ENCODE measurements at places on chromosomes 4 and X.
A peak's percentile ranks its signal among the peaks of the same experiment; 100 is the strongest.

- peak; percentile 13 for DNase-seq
These were observed 9.9 kb downstream of the TNIP2 start for GRCh38 chr4:2745981-2746806.

- no peak for DNase-seq
These were observed 16.5 kb downstream of the PPP1R3F start for GRCh38 chrX:49286136-49286535.

DNA sequence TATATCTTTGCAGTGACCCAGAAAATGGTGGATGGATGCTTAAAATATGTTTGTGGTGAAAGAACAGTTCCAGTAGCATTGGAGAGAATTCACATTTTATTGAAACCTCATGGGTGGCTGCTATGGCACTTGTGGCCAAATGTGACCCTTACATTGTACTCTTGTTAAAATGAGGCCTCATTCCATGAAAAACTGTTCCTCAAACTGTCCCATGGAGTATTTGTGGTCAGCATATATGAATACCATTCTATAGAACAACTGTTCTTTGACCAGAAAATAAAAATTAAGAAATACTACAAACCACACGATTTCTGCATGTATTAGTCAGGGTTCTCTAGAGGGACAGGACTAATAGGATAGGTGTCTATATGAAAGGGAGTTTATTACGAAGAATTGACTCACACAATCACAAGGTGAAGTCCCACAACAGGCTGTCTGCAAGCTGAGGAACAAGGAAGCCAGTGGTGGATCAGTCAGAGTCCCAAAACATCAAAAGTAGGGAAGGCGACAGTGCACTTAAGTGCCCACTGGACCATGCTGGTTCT, 35.1 kb downstream of the GEMIN8 start:
- no peak for DNase-seq

- DNase-seq: no peak
These were observed 877 bp downstream of the JAKMIP1 start for GRCh38 chr4:6199422-6199921.

DNA sequence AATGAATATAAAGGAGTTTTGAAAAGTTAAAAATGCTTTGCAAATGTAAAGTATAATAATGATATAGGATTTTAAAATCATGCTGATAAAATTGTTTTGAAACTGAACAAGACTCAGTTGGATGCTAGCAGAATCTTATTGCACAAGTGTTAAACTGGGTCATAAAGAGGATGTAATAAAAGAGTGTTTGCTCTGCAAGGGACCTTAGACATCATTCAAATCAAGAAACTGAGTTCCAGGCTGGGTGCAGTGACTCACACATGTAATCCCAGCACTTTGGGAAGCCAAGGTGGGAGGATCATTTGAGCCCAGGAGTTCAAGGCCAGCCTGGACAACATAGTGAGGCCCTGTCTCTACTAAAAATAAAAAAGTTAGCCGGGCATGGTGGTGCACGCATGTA, 27.5 kb upstream of the DUSP21 start:
- no peak for DNase-seq

DNA sequence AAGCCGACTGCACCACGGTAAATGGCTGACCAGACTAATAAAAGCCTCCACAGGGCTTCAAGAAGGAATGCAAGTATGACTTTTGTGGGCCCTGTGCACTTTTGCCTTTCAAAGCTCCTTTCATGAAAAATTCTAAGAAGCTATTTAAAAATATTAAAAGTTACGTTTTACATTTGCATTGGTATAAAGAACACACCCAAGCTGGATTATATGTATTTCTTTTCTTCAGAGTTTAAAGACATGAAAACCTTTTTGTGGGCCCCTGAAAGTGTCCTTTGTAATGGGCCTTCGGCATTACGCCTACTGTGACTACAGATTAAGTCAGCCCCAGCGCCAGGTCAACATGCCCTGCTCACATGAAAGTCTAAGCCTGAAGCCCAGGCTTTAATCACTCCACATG, 20.5 kb upstream of the ASB5 start:
- no peak for DNase-seq

DNA sequence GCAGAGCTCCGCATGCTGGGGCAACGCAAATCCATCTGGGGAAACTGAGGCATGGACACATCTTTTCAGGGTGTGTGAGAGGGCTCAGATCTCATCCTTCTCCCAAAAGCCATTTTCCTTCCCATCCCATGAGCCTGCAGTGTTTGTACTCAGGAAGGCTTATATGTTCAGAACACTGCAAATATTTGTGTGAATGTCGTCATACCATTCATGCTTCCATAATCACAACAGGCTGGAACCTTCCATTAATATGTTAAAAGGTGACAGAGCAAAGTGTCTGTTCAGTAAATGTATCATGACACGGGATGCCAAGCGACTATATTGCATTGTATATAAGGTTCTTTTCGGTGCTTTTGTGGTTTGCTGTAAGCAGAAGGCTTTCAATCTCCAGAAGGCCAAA, 8.5 kb downstream of the TRIML1 start:
- DNase-seq: no peak

GRCh38 chr4:137421796-137422195, 110.5 kb downstream of the PCDH18 start:
- no peak for DNase-seq

All from eye (tissue), 1 donor.